Occipital lobe (tissue), 3 donors: ENCODE measurements at places on chromosomes 1 and 21. TPM values are rescaled to one million over a fixed set of nuclear protein-coding genes. Genes with fewer than 3 reads are reported as not detected.

DNA sequence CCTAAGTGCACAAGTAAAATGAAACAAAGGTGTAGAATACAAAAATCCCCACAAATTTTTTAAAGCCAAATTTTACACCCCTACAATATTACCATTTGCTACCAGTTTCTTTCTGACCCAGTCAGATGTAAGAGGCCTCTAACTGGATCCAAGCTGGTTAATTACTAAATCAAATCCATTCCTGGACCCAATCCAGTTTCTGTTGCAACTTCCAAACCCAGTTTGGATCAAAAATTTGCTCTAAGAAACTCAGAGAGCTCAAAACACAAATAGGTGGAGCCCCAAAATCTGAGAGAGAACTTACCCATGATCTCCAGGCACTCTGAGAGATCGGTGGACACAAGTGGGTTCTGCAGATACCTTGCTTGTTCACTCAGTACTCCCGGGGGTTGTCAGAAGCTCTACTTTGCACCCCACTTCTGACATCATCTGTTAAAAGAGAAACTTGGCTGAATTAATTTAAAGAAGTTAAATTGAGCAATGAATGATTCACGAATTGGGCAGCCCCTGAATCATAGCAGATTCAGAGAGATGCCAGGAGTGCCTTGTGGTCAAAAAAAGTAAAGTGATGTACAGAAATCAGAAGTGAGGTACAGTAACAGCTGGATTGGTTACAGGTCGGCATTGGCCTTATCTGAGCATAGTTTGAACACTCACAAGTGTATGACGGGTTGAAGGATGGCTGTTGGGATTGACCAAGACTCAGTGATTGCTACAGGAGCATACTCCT, 448.0 kb downstream of the KCNT2 start:
- DNase-seq, result no peak

DNA sequence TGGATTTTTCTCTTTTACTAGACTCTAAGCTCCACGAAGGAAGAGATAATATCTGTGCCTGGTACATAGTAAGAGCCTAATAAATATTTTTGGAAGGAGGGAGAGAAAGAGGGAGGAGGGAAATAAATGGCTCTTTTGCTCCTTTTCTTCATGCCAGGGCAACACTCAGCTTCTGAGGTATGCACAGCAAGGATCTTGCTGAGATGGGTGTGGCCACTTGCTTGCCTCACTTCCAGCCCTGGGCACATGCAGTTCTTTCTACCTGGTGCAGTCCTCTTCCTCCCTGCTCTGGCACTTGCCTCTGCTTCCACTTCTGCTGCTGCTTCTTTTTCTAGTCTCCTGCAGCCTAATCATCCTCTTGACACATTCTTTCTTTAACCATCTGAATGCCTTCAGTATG, 148.1 kb downstream of the FGGY start:
- no peak for DNase-seq

- DNase-seq, result no peak
Measured at GRCh38 chr1:20233394-20233793, 47.1 kb upstream of the PLA2G2C start.

- DNase-seq, result no peak
Measured at GRCh38 chr1:86955678-86956077, 41.2 kb downstream of the HS2ST1 start.

PHTF1 gene
- total RNA-seq, result 39.6 TPM

DNA sequence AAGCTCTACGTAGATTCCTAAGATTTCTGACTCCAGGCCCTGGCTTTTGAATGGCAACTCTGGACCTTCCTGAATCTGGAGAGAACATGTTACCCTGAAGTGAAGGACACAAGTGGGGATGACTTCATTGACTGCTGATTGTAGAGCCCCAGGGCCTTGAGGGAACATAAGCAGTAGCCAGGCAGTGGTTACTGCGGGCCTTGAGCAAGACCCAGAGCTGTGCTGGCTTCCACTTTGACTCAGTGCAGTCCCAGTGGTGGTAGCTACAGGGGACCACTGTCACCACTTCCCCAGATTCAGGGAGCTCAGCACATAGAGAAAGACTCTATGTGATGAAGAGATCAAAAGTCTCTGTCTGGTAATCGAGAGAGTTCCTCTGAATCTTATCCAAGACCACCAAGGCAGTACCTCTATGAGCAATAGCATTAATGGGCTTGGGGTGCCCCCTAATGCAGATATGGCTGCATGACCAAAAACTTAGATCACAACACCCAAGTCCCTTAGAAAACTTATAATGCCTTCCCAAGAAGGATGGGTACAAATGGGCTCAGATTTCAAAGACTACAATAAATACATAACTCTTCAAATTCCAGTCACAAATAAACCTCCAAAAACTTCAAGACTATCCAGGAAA, 1278.3 kb downstream of the AMY1C start:
- no peak for DNase-seq

GRCh38 chr1:62093261-62093660, 101.4 kb upstream of the L1TD1 start:
- DNase-seq, result no peak

DNA sequence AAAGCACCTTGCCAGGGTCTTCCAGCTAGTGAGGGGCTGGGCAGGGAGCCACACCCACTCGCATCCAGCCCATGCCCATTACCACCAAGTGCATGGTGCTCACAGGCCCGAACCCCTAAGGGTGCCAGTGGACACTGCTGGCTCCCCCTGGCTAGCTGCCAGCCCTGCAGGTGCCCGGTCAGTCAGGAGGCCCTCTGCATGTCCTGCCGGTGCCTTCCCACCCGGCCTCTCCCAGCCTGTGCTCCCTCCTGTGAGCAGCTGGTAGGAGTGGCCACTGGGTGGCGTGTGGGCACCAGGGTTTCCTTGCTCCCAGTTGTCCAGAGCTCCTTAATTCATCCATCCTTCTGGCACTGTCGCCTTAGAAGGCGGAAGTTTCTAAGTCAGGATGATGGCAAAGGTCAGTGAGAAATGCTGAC, 33.4 kb downstream of the QSOX1 start:
- DNase-seq, result peak; percentile 29

TSPAN1 gene
- 0.31 TPM for total RNA-seq

DNA sequence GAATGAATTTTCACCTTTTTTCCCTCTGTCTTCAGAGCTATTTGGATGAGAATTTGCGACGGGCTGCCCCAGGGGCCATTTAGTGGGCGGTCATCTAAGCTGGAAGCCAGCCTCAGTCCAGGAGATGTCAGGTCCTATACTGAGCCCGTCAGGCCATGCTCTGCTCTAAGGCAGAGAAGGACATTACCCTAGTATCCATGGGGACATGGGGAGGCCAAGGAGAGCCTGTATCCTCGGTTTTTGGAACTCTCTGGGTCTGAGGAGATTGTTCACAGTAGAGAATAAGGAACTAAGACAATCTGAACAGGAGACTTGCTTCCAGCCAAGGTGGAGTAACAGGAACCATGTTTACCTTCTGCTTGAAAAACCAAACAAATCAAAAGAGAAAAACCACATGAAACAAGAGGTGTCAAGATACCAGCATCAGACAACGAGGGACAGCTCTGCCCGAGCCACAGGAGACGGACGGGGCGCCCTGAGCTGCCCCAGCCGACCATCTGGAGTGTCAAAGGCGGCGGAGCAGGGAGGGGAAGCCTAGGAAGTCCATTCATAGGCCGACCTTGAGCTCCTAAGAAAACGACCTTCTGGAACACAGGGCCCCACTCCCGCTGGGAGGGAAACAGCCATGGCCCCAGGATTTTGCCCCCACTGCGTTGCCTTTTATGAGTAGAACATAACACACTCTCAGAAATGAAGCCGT, 20.0 kb upstream of the ADARB1 start:
- DNase-seq, result no peak

GRCh38 chr1:225366552-225366951, 61.3 kb downstream of the LBR start:
- no peak for DNase-seq

DNA sequence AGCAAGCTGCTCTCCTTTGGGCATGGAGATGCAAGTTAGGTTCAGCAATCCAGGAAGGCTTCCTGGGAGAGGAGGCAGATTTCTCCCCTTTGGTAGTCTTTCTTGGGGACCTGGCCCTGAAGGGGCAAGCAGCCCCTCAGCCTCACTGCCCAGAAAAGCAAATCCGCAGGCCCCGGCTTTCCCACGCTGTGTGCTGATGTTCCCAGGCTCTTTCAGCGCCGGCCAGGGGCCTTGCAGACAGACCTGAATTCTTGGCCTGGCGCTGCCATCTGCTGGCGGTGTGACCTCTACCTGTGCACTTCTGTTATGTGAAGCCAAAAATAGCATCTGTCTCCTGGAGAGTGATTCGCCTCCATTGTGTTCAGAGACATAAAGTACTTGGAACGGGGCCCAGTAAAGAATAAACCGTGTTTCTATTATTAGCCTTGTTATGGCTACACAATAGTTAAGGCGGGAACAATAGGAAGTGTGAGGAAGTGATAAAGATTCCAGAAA, 64.8 kb downstream of the ALPL start:
- no peak for DNase-seq

GRCh38 chr21:20151741-20152140, 846.5 kb upstream of the NCAM2 start:
- DNase-seq, result no peak

- DNase-seq, result no peak
Measured at GRCh38 chr1:55051621-55052020, 12.3 kb downstream of the PCSK9 start.

RAB3B gene
- 8.4 TPM for total RNA-seq

DNA sequence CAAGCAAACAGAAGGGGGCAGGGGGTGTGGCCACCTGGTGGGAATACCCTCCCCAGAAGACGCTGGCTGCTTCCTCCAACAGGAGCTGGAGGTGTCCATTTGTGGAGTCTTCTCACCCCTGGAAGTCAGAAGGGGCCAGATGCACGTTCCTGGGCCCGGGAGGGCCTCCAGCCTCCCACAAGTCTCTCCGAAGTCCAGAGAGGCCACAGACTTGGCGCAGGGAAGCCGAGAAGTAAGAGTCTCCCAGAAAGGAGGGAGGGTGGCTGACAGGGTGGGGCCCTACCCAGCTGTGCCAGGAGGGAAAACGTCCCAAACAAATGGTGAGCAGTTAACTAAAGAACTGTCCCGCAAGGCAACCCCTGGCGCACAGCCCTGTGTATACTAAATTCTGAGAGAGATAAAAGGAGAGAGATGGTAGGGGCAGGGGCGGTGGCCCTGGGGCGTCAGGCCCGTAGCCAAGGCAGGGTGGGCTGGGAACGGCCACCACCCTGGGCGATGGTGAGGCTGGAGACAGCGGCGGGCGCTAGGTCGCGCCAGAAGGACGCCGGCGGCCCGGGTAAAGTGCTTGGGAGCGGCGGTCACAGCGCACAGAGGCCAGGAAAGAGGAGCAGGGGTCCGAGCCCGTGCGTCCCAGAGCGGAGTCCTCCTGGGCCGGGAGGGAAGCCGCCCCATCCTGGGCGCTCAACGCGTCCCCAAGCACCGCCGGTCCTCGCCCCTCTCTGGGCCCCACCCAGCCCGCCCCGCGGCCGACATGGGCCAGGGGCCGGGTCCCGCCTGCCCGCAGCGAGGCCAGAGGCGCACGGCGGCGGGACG, 1.2 kb downstream of the CHD5 start:
- DNase-seq, result no peak

CTSE gene
- not detected for total RNA-seq

GRCh38 chr1:47487850-47488450, 50.1 kb downstream of the FOXD2 start:
- no peak for DNase-seq
